ENCODE measurements at places on chromosomes 16 and 17. TPM values are rescaled to one million over a fixed set of nuclear protein-coding genes. Genes with fewer than 3 reads are reported as not detected.

The KRT17 gene
- total RNA-seq = 1.0 TPM

The RHOT2 gene
- total RNA-seq = 98.0 TPM

The USP10 gene
- 71.2 TPM for total RNA-seq

The ZNF750 gene
- not detected for total RNA-seq
